Neural crest cell (in vitro differentiated cells): ENCODE measurements at places on chromosomes 7 and 10.

GRCh38 chr7:47884675-47885074 lies 63.6 kb downstream of the PKD1L1 start:
- H3K4me3 ChIP-seq, result no peak overlapping the region
- no peaks in the 10 kb centered on the region for H3K36me3 ChIP-seq
- H3K27me3 ChIP-seq, result no peaks in the 10 kb centered on the region
- no peak overlapping the region for H3K27ac ChIP-seq

- no peaks in the 10 kb centered on the region for H3K36me3 ChIP-seq
- H3K27ac ChIP-seq, result no peak overlapping the region
- no peak for DNase-seq
- H3K4me1 ChIP-seq, result peaks cover 20% of the 10 kb centered on the region
Observed at GRCh38 chr7:158001003-158001402, 586.6 kb downstream of the PTPRN2 start.

DNA sequence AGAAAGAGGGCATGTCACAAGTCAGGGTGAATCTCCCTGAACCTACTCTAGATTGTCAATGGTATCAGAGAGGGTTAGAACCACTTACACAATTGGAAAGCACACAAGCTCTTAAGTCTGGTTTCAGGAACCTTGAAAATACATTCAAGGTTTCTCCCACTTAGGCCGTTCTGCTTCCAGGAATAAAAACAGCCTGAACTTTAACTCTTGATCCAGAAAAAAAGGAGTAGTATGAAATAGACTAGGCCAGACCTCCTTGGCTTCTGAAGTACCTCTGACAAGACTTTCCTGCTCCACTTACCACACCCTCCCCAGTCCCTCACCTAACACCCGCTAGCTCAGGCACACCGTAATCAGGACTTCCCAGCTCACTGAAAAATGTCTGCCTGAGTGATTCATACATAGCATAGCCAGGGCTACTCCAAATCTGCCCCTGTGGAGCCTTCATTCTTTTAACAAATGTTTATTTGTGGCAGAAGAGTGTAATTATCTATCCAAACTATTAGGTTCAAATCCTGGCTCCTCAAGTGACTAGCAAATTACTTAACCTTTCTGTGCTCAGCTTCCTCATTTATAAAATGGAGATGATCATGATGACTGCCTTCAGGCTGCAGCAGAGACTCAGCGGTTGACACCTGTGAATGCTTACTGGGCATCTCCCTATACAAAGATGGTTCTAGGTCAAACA lies 30.3 kb upstream of the IL6 start:
- H3K27me3 ChIP-seq, result no peaks in the 10 kb centered on the region
- DNase-seq, result no peak
- H3K4me3 ChIP-seq, result no peak overlapping the region
- no peak overlapping the region for H3K27ac ChIP-seq
- no peaks in the 10 kb centered on the region for H3K4me1 ChIP-seq

DNA sequence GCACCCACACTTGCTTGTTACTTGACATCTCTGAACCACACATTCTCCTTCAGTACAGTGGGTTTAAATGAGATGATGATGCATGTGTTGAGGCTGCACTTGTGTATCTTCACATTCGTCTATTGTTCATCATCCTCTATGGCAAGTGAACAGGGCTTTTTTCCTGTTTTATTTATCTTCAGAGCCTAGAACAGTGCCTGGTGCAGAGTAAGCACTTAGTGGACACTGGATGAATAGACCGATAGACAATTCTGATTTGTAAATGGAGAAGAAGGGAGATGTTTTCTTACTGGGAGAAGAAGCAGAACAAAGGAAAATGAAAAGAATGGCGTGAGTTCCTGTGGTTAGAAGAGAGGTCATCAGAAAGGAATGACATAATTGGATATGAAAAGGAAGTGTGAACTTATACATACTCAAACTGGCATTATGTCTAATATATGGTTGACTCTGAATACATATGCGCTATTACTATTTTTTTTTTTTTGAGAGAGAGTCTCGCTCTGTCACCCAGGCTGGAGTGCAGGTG lies 99.7 kb downstream of the AVL9 start:
- H3K27ac ChIP-seq, result no peak overlapping the region
- no peak for DNase-seq
- H3K36me3 ChIP-seq, result peaks cover 21% of the 10 kb centered on the region
- peaks cover 4% of the 10 kb centered on the region for H3K4me1 ChIP-seq
- no peaks in the 10 kb centered on the region for H3K27me3 ChIP-seq
- no peak overlapping the region for H3K4me3 ChIP-seq

DNA sequence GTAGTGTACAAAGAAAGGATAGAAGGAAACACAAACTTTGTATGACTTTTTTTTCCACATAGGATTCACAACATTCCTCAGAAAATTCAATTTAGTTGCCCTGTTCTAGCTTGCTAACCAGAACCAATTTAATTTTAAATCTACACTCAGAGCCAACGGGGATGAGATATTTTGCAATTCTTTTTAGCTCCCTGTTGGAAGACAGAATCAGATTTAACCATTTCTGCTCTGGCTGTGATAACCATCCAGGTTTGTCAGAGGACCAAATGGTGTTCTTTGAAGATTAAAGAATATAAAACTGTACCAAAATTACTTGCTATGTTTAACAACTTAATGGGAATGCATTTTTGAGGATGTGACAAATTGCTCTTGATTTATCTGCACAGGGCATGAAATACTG lies 319.7 kb downstream of the HPSE2 start:
- H3K27me3 ChIP-seq, result no peaks in the 10 kb centered on the region
- H3K4me3 ChIP-seq, result no peak overlapping the region
- peaks cover 14% of the 10 kb centered on the region for H3K4me1 ChIP-seq
- H3K36me3 ChIP-seq, result no peaks in the 10 kb centered on the region

GRCh38 chr10:3494131-3494837 lies 290.7 kb downstream of the KLF6 start:
- H3K4me3 ChIP-seq, result no peak overlapping the region
- H3K36me3 ChIP-seq, result peaks cover 5% of the 10 kb centered on the region
- H3K27ac ChIP-seq, result no peak overlapping the region
- H3K4me1 ChIP-seq, result peaks cover 34% of the 10 kb centered on the region
- H3K27me3 ChIP-seq, result no peaks in the 10 kb centered on the region

DNA sequence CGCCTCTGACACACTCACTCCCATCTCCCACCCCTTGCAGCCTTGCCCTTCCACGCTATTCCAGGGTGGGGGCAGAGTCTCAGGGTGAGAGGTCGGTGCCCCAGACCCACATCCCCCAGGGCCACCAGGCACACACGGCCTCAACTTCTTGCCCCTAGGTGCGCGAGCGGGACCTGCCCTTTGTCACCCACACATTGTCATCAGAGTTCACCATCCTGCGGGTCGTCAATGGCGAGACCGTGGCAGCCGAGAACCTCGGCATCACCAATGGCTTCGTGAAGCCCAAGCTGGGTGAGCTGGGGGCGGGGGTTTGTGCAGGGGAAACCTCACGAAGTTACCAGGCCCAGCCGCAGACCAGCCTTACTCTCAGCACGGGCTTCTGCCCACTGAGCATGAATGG lies 53.3 kb downstream of the CASTOR2 start:
- H3K4me3 ChIP-seq, result no peak overlapping the region
- H3K36me3 ChIP-seq, result no peaks in the 10 kb centered on the region
- no peaks in the 10 kb centered on the region for H3K4me1 ChIP-seq
- DNase-seq, result no peak
- H3K27me3 ChIP-seq, result no peaks in the 10 kb centered on the region

DNA sequence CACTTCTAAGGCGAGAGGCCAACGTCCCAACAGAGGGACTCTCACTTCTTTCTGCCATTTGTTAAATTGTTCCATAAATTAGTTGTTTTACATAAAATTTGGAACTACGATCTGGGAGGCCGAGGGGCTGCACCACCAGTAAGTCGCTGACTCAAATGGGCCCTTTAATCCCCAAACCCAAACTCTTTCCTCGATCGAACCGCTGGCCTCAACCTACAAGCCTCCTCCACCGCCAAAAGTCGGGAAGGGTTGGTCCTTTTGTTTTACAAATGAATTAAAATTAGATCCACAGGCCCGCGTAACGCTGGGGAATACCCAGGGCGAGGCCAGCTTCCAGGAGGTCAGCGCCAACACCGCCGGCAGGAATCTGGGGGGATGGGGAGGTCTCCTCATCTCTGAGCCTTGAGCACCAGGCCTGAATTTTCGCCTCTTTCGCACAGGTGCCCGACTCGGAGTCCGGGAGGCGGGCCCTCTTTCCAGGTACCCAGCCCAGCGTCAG lies 1.2 kb upstream of the FOXI2 start:
- DNase-seq, result no peak
- H3K27me3 ChIP-seq, result peaks cover 94% of the 10 kb centered on the region
- H3K4me3 ChIP-seq, result no peak overlapping the region
- H3K4me1 ChIP-seq, result no peaks in the 10 kb centered on the region

DNA sequence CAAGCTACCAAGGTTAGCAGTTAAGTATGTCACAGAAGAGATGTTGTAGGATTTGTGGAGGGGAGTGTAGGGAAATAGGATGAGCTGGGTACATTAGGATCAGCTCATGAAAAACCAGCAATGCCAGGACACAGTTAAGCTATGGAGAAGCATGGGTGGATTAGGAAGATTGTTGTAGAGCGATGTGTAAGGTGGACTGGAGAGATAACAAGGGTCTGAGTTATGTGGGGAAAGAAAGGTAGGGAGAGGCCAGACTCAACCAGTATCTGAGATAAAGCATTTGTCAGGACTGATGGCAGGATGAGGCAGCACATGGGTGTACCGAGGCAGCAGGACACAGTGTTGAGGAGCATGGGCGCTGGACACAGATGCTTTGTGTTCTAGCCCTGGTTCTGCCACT lies 85.4 kb upstream of the PRR15 start:
- H3K27ac ChIP-seq, result no peak overlapping the region
- H3K4me1 ChIP-seq, result peaks cover 53% of the 10 kb centered on the region
- no peaks in the 10 kb centered on the region for H3K36me3 ChIP-seq
- H3K4me3 ChIP-seq, result no peak overlapping the region
- peaks cover 14% of the 10 kb centered on the region for H3K27me3 ChIP-seq
- no peak for DNase-seq

DNA sequence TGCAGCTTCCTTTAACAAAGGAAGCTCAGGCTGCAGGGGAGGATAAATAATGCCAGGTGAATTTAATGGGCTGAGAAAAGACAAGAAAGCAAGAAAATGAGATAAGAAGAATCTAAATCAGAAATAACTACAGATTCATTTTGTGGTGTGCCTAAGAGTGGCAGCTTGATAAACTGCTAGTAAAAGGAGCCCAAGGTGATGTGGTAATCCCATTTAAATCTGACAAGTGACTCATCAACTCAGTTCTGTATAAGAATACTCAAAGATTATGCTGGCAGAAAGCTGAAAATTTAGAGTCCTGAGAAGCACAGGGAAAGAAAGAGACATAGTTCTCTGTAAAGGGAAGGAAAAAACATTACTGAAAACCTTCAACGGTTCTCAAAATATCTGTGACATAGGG lies 109.4 kb upstream of the PDE1C start:
- H3K27me3 ChIP-seq, result peaks cover 3% of the 10 kb centered on the region
- DNase-seq, result no peak
- peaks cover under 1% of the 10 kb centered on the region for H3K4me1 ChIP-seq
- H3K27ac ChIP-seq, result no peak overlapping the region

DNA sequence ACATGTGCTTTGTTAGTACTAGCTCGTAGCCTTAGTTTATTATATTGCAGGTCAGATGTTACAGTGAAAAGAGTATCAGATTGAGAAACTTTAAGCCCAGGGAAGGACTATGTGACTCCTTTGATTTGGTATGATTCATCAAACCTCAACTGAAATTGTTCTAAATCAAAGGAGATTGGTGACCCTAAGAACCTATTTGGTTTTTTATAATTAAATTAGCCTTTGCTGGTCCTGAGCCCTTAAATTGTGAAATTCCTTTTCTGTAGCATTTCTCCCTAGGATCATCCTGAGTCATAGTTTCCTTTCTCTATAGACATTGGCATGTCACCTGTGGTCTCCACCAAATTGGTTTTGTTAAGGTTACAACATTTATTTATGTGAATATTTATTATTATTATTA lies 89.7 kb downstream of the POLR1F start:
- peaks cover 9% of the 10 kb centered on the region for H3K27me3 ChIP-seq
- no peak for DNase-seq
- no peaks in the 10 kb centered on the region for H3K4me1 ChIP-seq
- no peaks in the 10 kb centered on the region for H3K36me3 ChIP-seq
- H3K27ac ChIP-seq, result no peak overlapping the region
- no peak overlapping the region for H3K4me3 ChIP-seq

DNA sequence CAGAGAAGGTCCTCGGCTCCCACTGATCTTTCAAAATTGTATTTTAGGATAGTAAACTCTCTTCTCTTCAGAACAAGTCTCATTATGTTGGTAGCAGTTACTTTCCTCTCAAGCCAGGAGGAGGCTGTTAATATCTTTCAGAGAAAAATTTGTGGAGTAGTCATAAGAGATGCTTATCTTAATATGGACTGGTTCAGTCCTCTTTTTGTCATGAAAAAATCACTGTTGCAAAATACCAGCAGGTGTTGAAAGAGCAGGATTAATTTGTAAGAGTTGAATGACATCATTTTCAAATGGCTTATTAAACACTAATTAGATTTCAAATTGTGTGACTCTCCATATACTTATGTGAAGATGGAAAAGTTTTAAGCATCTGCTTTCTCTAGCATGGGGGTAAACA lies 662.5 kb downstream of the POM121L12 start:
- DNase-seq, result no peak
- H3K27me3 ChIP-seq, result no peaks in the 10 kb centered on the region
- no peak overlapping the region for H3K27ac ChIP-seq
- no peak overlapping the region for H3K4me3 ChIP-seq
- H3K36me3 ChIP-seq, result no peaks in the 10 kb centered on the region
